Myocyte (in vitro differentiated cells): ENCODE measurements at places on chromosomes 4 and X.
A peak's percentile ranks its signal among the peaks of the same experiment; 100 is the strongest.

GRCh38 chr4:110953191-110953590 is 330.3 kb upstream of the PITX2 start:
- DNase-seq, result peak; percentile 27

DNA sequence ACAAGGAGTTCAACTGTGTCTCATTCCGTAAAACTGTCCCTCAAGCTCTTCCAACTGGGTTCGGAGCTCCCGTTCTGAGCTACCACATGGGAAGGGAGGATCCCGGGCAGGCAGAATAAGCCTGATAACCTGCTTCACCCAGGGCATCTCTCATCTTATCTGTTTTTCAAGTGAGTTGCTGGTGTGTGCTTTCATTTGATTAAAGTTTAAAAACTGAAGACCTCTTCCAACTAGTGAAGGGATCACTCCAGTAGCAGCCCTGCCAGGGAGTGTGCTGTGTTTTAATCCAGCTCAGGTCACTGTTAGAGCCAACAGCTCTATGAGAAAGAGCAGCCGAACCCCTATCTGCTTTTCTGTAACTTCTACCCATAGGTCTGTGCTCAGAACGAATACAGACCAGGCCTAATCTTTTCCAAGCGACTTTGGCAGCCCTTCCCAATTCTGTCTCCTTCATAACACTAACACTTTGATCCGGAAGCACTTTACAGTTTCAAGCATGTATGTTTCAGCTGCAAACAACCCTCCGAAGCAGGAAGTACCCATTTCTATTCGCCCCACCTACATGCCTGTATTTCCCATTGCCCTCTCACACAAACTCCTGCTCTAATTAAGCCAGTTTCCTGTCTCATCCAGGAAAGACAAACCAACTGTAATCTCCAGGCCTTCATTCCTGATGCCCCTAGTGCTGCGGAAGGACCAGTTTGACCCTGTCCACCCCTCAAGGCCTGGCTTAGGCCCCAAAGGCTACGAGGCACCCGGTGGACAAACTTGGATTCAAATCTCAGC is 60.9 kb downstream of the IRF2 start:
- no peak for DNase-seq

- DNase-seq, result no peak
These were observed 55.8 kb downstream of the HHIP start for GRCh38 chr4:144701683-144702233.

GRCh38 chr4:13783800-13784411 is 156.4 kb upstream of the BOD1L1 start:
- no peak for DNase-seq

- DNase-seq, result peak; percentile 84
These were observed 220.7 kb downstream of the CAMK2D start for GRCh38 chr4:113540859-113541258.

GRCh38 chr4:8241895-8242696 is 27.5 kb upstream of the HTRA3 start:
- DNase-seq, result peak; percentile 96

GRCh38 chr4:119933606-119934005 is 133.0 kb downstream of the MAD2L1 start:
- no peak for DNase-seq

DNA sequence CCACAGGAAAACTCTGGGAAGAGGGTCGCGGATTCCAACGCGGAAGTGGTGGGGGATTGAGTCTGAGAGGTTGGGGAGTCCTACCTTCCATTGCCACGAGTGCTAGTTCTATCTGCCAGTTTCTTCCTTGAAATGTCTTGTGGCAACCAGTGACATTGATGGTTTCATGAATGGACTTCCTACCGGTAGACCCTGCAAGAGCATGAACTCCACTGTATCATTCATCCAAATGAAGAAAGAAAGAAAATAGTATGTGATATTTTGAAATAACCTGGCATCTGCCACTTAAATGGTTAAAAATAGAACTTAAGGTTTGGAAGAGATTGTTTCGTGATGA is 1.1 kb upstream of the SLC10A7 start:
- peak; percentile 16 for DNase-seq

- DNase-seq, result no peak
These were observed 61.4 kb upstream of the PACRGL start for GRCh38 chr4:20638825-20639224.

GRCh38 chr4:70997546-70997945 is 4.1 kb downstream of the DCK start:
- no peak for DNase-seq

- DNase-seq, result no peak
These were observed 80.2 kb downstream of the C4orf51 start for GRCh38 chr4:145760176-145760575.

GRCh38 chr4:152735906-152736305 is 43.6 kb downstream of the TIGD4 start:
- DNase-seq, result no peak

GRCh38 chrX:135489542-135489941 is 30.9 kb upstream of the INTS6L start:
- DNase-seq, result no peak

DNA sequence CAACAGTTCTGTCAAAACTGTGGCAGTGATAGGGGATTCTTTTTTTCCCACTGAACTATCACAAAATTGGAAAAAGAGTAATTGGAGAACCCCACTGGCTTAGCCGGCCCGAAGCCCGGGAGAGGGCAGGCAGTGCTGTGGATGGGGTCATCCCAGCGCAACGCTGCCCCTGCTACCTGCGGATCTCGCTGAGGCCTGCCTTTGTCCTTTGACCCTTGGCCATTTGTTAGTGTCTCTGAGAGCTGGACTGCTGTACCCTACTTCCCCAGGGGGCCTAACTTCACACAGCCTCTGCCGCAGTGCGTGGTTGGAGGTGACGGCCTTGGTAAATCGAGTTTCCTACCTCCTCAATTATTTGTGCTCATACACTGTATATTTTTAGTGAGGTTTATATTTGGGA is 43.0 kb upstream of the MSANTD1 start:
- DNase-seq, result no peak

DNA sequence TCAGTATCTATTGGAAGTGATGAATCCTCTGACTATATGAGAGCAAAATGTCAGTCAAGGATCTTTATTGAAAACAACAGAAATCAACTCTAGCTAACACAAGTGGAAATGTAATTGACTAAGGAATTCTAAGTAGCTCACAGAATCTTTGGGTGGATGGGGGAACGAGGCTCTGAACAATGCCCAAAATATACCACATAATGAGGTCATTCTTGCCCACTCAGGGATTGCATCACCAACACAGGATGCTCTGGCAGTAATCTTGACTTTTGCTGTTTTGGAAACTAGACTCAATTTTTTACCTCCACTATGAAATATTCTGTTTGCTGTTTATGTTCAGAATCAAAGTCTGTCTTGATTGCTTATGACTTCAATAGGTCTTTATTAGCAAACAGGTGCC is 127.4 kb upstream of the UNC5C start:
- peak; percentile 40 for DNase-seq

DNA sequence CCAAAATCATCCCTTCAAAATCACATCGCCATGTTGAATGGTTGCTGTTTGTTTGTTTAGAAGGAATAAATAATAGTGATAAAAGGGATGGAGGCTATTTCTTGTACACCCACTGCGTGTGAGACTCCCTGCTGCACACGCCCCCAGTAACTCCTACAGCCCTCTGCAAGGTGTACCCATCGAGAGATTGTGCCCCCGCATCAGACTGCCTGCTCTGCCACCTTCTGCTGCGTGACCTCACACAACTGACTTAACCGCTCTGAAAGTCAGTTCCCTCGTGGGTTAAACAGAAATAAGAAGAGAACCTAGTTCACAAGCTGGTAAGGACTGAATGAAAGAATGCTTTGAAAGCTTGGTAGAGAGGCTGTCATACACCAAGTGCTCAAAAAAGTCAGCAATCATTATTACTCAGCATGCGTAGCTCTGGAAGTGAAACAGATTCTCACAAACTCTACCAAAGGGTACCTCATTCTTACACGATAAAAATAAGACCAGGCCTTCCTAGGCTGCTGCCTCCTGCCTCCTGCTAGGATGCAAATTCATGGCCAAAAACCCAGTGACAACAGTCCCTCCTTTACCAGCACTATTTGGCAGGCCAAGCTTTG is 147.1 kb downstream of the CPEB2 start:
- DNase-seq, result no peak
